Kidney epithelial cell (primary cell): ENCODE measurements at places on chromosomes 7 and 10. TPM values are rescaled to one million over a fixed set of nuclear protein-coding genes. Genes with fewer than 3 reads are reported as not detected.

CPA1 gene
- total RNA-seq = not detected in 2 replicates

ZPBP gene
- total RNA-seq = 0.13 TPM in 1 of 2 replicates, not detected in the other

TAS2R4 gene
- 0.07 and 0.08 TPM in 2 replicates for total RNA-seq

ACTR3C gene
- total RNA-seq = 3.3 and 4.0 TPM in 2 replicates

LMBR1 gene
- 47.3 and 48.7 TPM in 2 replicates for total RNA-seq

GPER1 gene
- 0.08 and 0.55 TPM in 2 replicates for total RNA-seq

C7orf57 gene
- total RNA-seq = 0.34 TPM in 1 of 2 replicates, not detected in the other

TMEM184A gene
- 5.7 and 5.8 TPM in 2 replicates for total RNA-seq

SP4 gene
- 13.8 and 14.2 TPM in 2 replicates for total RNA-seq

GOLGA7B gene
- total RNA-seq = 1.2 and 2.7 TPM in 2 replicates

EPO gene
- not detected in 2 replicates for total RNA-seq

OR2A14 gene
- total RNA-seq = not detected in 2 replicates

PRF1 gene
- total RNA-seq = not detected in 2 replicates

ARHGAP21 gene
- 71.8 and 73.0 TPM in 2 replicates for total RNA-seq

GPR141 gene
- total RNA-seq = not detected in 2 replicates
